RKO (cell line): ENCODE measurements at places on chromosomes 5 and 9.

DNA sequence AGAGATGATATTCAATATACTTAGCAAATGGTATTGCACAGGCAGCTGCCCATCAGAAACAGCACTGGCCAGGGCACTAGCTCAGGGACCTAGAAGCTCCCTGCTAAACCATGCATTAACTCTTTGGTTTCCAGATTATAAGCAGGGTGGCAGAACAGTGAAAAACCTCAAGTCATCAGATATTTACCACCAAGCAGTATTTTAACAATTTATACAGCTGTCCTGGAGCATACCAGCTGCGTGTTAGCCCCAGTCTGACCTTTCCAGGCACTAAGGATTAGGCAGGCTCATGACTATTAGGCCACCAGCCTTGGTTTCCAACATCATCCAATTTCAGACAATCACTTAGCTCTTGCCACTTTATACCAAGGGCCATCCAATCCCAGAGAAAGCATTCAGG, 326.5 kb downstream of the CAAP1 start:
- no peak for DNase-seq

- DNase-seq: peak; percentile 83
Observed at GRCh38 chr5:40842351-40842750, 1.2 kb downstream of the CARD6 start.

GRCh38 chr5:125834438-125835115, 588.6 kb upstream of the GRAMD2B start:
- no peak for DNase-seq

DNA sequence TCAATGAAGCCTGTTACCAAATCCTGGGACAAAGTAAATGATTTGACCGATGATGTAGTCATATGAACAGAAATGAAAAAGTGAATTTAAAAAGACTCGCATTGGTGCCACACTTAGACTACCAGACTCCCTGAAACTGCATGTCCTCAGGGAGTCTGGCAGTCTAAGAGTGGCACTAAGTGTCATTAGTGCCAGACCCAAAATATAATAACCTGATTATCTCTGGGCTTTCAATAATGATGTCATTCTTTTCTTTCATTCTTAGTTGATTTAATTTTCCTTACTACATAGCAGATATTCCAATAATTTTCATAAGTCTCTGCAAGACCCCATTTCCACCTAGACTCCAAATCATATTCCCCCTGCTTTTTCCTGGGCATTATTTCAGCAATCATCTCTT, 59.0 kb downstream of the OR2K2 start:
- no peak for DNase-seq

- DNase-seq: no peak
Observed at GRCh38 chr9:137679695-137680305, 61.0 kb downstream of the EHMT1 start.

DNA sequence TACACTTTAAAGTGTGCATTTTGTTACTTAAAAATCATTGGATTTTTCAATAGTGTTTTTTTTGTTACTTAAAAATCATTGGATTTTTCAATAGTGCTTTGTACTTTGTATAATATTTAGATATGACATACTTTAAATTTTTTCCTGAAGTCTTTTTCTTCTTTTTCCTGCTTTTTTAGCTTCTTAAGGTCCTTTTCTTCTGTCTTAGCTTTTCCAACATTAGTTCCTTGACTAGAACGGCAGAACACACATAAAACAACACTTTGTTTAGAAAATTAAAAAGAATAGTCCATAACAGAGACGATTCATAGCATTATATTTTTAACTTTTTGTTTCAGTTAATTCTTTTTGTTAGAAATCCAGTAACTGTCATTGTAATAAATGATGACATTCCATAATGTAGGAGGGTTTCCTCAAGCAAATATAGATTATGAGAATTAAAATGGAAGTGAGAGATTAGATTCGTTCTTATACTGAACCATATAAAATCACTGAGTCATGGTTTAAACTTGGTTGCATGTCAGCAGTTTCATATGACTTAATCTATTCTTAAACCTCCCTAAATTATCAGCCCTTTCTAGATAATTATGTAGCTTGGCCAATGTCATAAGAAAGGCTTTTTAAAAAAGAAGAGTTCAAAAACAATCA, 45.3 kb upstream of the RICTOR start:
- DNase-seq: no peak

DNA sequence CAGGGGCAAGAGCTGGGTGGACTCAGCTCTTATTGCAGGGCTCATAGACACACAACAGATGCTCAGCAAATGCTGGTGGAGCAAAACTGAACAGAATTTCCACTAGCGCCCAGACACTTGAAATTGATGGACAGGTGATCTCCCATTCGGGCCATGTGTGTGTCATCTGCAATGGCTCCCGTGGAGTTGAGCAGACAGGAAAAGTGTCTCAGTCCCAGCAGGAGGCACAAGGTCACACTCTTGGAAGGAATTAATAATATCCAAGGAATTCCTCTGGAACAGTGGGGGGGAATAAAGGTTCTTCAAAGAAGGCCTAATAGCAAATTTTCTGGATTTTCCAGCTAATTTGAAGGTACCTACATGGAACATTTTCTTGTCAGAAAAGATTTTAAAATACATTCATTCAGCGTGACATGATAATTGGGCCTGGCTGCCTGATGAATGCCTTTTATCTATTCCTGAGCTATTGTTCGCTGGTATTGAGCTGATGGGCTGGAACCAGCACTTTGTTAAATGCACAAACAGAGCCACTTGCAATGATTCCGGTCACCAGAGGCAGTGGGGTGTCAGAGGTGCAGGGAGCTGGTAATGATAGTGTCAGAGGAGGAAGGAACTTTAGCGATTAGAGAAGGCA, 31.5 kb upstream of the ALDH1B1 start:
- DNase-seq: no peak

- DNase-seq: no peak
Observed at GRCh38 chr5:149037817-149038216, 25.0 kb downstream of the SH3TC2 start.

- no peak for DNase-seq
Observed at GRCh38 chr5:43140286-43140685, 19.6 kb downstream of the ZNF131 start.

GRCh38 chr9:118449554-118449953, 745.4 kb downstream of the TLR4 start:
- no peak for DNase-seq

- DNase-seq: peak; percentile 40
Observed at GRCh38 chr5:78162253-78162862, 132.1 kb downstream of the AP3B1 start.

DNA sequence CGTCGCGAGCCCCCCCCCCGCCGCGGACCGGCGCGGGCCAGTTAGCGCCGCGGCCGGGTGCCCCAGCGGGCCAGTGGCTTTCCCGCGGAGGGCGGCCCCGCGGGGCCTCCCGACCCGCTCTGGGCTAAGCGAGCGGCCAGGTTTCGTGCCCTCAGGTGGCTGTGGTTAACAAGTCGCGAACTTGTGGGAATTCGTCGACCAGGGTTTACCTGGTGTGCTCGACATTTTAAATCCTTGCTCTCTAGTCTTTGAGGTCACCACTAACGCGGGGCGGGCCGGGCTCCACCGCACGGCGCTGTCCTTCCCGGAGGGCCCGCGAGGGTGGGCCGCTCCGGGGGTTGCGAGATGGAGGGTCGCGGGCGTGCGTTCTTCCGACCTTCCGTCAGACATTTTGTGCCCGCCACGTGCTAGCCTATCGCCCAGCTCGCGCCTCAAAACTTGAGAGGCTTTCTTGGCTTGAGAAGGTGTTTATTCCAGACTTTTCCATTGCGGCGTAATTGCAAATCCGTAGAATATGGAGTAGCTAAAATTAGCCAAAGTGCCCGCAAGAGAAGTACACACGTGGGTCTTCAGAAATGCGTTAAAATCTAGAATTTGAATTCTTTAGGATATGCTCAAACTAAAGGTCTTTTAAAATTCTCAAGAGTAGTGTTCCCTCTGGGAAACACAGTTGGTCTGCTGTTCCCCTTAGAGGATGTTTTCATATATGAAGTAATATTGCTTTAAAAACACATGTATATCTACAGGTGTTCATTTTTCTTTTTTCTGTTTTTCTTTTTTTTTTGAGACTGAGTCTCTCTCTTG, 2.1 kb downstream of the ANP32B start:
- peak; percentile 56 for DNase-seq

DNA sequence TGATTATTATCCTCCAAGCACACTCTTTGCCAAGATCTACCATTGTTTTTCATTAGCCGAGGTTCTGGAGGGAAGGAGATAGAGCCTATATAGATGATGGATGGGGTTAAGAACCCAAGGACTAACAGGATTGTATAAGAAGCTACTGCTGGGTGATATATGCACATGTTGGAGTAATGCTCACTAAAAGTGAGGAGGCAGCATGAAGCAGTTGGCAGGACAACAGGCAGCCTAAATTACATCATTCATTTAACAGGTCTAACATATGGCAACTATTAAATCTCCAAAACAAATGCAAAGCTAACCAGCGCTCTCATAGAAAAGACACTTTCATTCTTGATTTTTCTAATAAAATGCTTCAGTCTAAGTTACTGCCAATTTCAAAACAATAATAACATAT, 293.2 kb downstream of the EPB41L4A start:
- DNase-seq: no peak

GRCh38 chr5:141637767-141638419, 1.1 kb downstream of the RELL2 start:
- peak; percentile 62 for DNase-seq

DNA sequence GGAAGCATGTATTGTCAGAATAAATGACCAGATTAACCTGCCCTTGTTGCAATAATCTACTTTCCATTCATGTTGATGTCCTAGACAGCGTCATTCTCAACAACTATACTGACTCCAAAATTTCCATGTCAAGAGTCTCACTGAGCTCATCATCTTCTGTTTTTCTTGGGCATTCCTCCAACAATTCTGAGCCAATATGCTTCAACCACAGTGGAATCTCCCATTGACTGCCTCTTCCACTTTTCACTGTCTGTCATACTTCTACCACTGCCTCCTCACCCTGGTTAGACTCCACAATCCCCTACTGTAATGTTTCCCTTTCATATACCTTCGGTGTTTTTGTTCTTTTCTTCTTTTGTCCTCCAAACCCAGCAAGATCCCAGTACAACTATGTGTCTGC, 162.8 kb downstream of the TLE1 start:
- DNase-seq: no peak

- DNase-seq: no peak
Observed at GRCh38 chr5:157108976-157109375, at the start of gene HAVCR2. TSS of gene HAVCR2 (minus strand) at chr5:157109044. CDS start at chr5:157108983, 61 bp downstream.

GRCh38 chr5:113266227-113266912, 168.4 kb downstream of the TSSK1B start:
- DNase-seq: no peak

DNA sequence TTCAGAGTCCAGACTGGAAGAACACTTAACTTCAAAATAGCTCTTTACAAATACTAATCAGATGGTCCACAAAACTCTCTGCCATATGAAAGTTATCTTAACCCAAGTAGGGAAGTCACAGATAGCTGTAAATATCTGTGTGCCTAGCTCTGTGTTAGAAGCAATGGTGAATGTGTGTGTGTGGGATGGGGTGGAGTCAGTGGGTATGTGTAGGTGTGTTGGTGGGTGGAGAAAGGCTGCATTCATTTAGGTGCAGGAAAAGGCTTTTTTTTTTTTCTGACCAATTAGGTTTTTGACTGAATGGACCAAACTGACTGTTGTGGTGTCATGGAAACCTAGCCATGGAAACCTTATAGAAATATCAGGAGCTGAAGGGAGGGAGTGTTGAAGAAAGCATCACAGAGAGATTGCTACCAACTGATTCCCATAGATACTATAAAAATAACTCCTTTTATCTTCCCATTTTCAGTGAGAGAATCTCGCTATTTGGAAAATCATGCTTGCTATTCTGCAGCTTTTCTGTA, 156.2 kb upstream of the NR3C1 start:
- DNase-seq: no peak

- DNase-seq: peak; percentile 41
Observed at GRCh38 chr5:43515678-43516048, 715 bp upstream of the C5orf34 start.

DNA sequence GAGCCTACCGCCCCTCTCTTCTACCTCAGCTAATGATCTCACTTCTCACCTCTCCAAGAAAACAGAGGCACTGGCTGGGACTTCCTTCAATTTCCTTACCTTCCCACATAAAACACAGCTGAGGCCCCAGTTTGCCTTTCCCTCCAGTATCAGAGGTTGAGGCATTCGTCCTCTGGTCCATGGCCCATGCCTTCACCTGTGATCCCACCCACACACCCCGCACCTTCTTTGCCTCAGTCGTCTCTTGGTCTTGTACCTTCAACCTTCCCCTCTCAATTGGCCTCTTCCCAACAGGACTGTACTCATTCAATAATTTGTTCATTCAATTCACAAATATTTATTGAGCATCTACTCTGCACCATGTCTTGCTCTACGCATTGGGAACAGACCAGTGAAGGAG, 11.0 kb upstream of the NSD1 start:
- DNase-seq: no peak

DNA sequence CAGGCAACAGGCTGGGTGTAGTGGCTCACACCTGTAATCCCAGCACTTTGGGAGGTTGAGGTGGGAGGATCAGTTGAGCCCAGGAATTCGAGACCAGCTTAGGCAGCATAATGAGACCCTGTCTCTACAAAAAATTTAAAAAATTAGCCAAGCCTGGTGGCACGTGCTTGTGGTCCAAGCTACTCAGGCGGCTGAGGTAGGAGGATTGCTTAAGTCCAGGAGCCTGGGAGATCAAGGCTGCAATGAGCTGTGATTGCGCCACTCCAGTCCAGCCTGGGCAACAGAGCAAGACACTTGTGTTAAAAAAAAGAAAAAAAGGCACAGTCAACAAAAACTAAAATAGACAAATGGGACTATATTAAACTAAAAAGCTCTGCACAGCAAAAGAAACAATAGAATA, 29.3 kb downstream of the ATP6V0E1 start:
- DNase-seq: no peak

DNA sequence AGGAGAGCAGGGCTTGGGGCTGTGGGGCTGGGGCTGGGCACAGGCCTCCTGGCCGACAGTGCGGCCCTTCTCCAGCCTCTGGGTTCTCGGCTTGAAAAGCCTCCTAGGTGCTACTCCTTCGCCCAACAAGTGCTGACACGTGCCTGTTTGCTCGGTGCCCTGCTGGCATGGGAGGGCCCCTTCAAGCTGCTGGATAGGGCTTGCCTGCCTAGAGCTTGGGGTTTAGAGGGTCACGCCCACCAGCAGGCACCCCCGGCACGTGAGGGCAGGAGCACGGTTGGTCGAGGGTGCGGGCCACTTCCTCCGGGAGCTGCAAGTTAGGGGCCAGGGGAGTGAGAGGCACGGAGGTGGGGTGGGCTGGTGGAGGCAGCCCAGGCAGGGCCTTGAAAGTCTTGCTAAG, 106.2 kb downstream of the RXRA start:
- no peak for DNase-seq

DNA sequence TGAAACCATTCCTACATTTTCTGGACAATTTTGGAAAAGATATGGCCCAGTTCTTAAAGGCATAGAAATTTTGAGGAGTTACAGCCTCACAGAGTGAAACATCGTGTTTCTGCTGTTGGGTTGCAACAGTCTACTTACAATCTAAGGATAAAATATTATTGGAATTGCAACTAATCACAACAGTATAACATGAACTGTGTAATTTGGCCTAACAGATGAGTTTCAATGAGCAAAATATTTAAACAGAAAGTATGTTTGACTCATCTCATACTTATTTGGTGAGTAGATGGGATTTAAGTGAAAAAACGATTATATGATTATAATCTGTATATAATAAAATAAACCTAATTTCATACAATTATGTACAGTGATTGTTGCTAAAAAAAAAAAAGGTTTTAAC, 1061.8 kb downstream of the CDH12 start:
- no peak for DNase-seq

- no peak for DNase-seq
Observed at GRCh38 chr5:173920024-173920753, 32.0 kb downstream of the CPEB4 start.
